ENCODE measurements at places on chromosomes 5 and 9. TPM values are rescaled to one million over a fixed set of nuclear protein-coding genes. Genes with fewer than 3 reads are reported as not detected.

SHB gene
- 17.8 TPM for total RNA-seq

GABBR2 gene
- total RNA-seq: under 0.01 TPM

FREM1 gene
- total RNA-seq: 0.37 TPM

PCDHGB1 gene
- total RNA-seq: 0.73 TPM

CAVIN4 gene
- 0.78 TPM for total RNA-seq

SLC6A18 gene
- not detected for total RNA-seq

FCN2 gene
- not detected for total RNA-seq

AJM1 gene
- 0.73 TPM for total RNA-seq

GPR150 gene
- total RNA-seq: 0.20 TPM

GFPT2 gene
- total RNA-seq: 147 TPM

SPINK6 gene
- not detected for total RNA-seq

PCDHB11 gene
- total RNA-seq: 0.37 TPM

C7 gene
- total RNA-seq: 0.39 TPM

S100Z gene
- total RNA-seq: not detected

PCDHB15 gene
- not detected for total RNA-seq

HBEGF gene
- total RNA-seq: 0.73 TPM

DRD1 gene
- not detected for total RNA-seq

BAAT gene
- under 0.01 TPM for total RNA-seq

AIF1L gene
- total RNA-seq: 0.37 TPM

DNM1 gene
- total RNA-seq: 45.6 TPM

HINT1 gene
- total RNA-seq: 120 TPM

RNF180 gene
- 0.37 TPM for total RNA-seq

PCDHB10 gene
- total RNA-seq: under 0.01 TPM

CSF2 gene
- total RNA-seq: not detected

KIF20A gene
- total RNA-seq: 63.9 TPM

IRX2 gene
- total RNA-seq: 9.6 TPM

DOCK8 gene
- under 0.01 TPM for total RNA-seq

TENT4A gene
- 14.3 TPM for total RNA-seq

ANKRD18B gene
- not detected for total RNA-seq

MARCHF11 gene
- not detected for total RNA-seq

ISOC1 gene
- 10.7 TPM for total RNA-seq

DMRT2 gene
- total RNA-seq: 1.6 TPM

CAMK2A gene
- total RNA-seq: 0.73 TPM

FBP2 gene
- total RNA-seq: under 0.01 TPM

SLC34A3 gene
- not detected for total RNA-seq

ANKRD31 gene
- under 0.01 TPM for total RNA-seq

SNCAIP gene
- total RNA-seq: 0.20 TPM

SARDH gene
- 2.0 TPM for total RNA-seq

PLAC8L1 gene
- total RNA-seq: 0.20 TPM

MTMR12 gene
- 14.7 TPM for total RNA-seq

CD72 gene
- total RNA-seq: 4.4 TPM

ANGPTL2 gene
- 19.9 TPM for total RNA-seq

RGS14 gene
- 2.5 TPM for total RNA-seq

LEAP2 gene
- 0.37 TPM for total RNA-seq

CMBL gene
- 10.3 TPM for total RNA-seq

SLCO6A1 gene
- not detected for total RNA-seq

All from subcutaneous preadipocyte (primary cell).